ENCODE measurements at places on chromosomes 3 and 15.

GRCh38 chr3:146818866-146819265 is 213.7 kb upstream of the PLSCR5 start:
- no peak for DNase-seq

DNA sequence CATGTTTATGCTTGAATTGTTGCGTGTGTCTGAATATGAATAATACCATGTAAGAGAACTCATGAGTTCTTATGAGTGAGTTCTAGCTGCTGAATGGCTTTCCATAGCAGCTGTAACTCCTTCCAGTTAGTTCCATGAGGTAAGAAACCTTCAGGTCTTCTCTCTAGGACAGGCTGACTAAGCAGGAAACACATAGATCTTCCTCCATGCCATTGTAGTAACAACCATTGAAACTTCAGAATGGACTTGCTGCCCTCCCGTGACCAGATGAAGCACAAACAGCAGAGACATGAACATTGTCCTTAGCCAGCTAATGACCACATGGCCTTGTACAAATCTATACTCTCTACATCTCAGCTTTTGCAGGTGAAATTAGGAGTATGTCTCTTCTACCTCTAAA is 200.0 kb downstream of the ZNF385D start:
- no peak for DNase-seq

DNA sequence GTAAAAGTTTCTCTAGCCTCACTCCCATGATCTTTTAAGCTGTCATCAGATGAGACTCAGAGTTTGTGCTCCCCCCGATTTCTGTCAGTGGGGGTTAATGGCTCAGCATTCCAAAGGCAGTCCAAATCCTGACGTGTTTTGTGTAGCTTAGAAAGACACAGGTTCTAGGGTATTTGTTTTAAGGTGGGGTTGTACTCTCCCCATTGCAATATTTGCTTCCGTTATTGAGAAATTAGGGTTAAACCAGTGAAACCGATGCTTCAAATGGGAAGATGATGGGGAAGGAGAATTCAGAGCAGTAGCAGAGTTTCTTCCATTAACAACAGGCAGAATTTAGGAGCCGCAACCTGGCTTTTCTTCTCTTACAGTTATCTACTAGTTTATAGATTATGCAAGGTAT is 3.4 kb downstream of the PIGB start:
- no peak for DNase-seq

GRCh38 chr3:127204841-127205582 is 12.1 kb downstream of the PRR23E start:
- DNase-seq, result peak; percentile 13

- DNase-seq, result no peak
Observed at GRCh38 chr3:36060950-36061349, 319.4 kb upstream of the STAC start.

GRCh38 chr3:36957862-36958686 is 13.2 kb upstream of the TRANK1 start:
- no peak for DNase-seq

- DNase-seq, result no peak
Observed at GRCh38 chr3:46835054-46835453, 28.2 kb downstream of the MYL3 start.

DNA sequence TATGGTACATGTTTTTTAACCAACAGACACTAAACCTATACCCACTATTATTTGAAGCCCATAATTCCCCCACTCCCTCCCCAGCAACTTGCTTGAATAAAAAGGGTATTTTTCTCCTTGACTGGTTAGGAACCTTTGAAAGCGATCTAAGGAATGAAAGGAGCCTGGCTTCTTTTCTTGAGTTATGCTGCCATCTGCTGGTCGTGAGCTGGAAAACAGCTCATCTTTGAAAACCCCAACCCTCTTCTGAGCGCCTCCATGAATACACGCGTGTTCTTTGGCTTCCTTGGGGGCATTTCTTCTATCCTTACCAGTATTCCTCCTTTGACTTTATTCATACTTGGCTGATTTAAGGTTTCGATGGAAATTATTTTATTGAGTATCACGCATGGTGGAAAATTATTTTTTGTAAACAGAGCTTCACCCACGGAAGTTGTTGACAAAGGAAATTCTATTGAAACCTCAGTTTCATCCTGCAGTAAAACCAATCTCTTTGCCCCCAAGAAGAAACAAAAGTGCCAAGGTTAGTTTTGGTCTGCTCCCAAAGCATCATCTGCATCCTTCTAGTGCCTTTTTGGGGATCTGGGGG is 171.6 kb downstream of the SV2B start:
- DNase-seq, result peak; percentile 54

DNA sequence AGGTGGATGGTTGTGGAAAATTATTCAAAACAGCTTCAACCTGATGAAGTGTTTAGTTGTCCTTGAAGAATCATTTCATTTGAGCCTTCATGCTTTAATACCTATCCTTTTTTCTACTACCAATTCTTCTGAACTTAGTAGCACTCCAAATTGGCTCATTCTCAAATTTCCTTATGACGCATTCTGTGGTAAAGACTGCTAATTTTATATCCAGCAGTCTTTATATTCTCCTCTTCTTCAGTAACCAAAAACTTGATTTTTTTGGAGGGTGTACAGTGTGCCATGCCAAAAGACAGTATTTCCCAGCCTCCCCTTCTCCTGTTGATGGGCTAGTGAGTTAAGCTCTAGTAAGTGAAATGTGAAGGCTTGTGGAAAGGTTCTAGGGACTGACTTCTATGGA is 25.2 kb downstream of the CGNL1 start:
- DNase-seq, result no peak
